ENCODE measurements at places on chromosomes 13 and 19.
A peak's percentile ranks its signal among the peaks of the same experiment; 100 is the strongest.

- DNase-seq = no peak
These were observed 15.6 kb downstream of the TUBGCP3 start for GRCh38 chr13:112572366-112572765.

GRCh38 chr19:44903602-44904425 is 1.8 kb upstream of the APOE start:
- DNase-seq = peak; percentile 45

GRCh38 chr19:33947265-33947964 is 150.7 kb downstream of the KCTD15 start:
- no peak for DNase-seq

- no peak for DNase-seq
These were observed 53.6 kb downstream of the ZAR1L start for GRCh38 chr13:32261567-32261966.

- no peak for DNase-seq
These were observed 18.5 kb downstream of the CYP2A6 start for GRCh38 chr19:40831502-40832430.

DNA sequence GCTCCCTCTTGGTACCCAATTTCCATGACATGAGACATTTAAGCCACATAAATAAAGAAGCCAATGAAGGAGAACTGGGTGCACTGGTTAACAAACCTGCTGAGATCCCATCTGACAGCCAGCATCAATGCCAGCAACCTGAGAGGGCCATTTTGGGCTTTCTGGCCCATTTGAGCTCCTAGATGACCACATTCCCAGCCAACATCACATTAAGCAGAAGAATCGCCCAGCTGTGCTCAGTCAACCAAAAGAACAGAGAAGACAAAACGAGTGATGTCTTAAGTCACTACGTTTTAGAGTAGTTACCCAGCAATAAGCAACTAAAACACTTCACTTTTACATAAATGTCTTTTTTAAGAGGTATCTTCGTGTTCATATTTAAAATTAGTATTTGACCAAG is 21.9 kb downstream of the LCP1 start:
- DNase-seq = no peak

GRCh38 chr19:9839415-9839814 is 4.3 kb downstream of the PIN1 start:
- DNase-seq = no peak

- no peak for DNase-seq
These were observed 6.9 kb downstream of the ETFB start for GRCh38 chr19:51359294-51359693.

- no peak for DNase-seq
These were observed 53.5 kb downstream of the RFC3 start for GRCh38 chr13:33871207-33872004.

DNA sequence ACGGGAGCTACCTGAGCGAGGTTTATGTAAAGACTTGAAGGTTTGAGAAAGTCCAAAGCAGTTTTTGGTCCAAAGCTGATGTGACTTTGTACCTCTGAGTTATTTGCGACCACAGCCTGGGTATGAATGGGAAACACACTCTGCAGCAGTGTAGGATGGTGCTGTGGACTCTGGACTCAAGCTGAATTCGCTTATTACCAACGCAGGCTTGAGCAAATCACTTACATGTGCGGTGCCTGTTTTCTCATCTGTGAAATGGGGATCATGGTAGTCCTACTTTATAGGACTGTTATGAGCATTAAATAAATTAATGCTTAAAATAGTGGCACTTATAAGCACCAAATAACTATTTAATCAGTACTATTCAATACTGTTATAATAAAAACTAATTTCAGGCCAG is 176.5 kb downstream of the PAN3 start:
- no peak for DNase-seq

- no peak for DNase-seq
These were observed 103.2 kb downstream of the LMO7 start for GRCh38 chr13:75739244-75739868.

GRCh38 chr13:24269821-24270220 is 39.6 kb upstream of the C1QTNF9 start:
- DNase-seq = no peak

DNA sequence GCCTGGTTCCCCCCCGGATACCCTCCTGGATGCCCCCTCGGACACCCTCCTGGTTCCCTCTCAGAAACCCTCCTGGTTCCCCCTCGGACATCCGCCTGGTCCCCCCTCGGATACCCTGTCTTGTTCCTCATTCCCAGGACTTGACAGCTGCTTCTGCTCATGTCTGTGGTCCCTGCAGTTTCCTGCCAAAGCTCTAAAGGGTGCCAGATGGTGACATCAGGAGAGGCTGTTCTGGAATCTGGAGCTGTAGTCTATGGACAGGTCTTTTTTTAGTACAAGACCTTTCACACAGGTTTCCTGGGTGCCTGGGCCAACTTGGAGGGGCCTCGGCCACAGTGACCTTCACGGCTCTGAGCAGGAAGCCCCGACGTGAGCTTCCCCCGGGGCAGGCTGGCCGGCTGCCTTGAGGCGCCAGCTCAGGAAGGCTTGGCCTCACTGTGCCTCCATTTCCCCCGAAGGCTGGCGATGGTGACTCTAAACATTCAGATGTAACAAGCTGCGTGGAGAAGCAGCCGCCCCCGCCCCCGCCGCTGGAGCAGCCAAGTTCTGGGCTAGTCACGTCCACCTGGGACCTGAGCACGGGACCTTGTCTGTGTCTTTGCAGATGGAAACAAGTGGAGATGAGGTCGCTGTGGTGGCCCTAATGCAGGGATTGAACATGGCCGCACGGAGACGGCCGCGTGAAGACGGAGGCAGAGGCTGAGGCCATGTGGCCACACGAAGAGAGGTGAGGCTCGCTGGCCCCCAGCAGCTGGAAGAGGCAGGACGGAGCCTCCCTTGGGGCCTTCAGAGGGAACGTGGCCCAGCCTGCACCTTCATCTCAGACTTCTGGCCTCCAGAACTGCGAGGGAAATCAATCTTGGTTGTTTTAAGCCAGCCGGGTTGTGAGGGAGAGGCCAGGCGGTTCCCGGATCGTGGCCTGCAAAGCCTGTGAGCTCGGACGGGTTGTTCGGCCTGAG is 12.7 kb downstream of the SGTA start:
- DNase-seq = no peak

DNA sequence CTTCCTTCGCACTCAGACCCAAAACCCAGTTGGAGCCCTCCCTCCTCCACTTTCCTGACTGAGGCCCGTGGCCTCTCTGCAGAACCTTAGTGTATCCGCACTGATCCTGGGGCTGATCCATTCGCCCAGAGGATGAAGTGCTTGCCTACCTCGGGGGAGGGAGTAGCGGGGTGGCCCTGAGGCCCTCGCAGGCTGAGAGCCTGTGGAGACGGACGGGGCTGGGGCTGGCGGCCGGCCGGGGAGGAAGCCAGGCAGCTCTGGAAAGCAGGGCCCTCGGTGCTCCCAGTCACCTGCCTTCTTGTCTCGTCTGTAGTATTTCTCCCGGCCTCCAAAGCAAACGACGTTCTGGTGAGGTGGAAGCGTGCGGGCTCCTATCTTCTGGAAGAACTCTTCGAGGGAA is 1.3 kb downstream of the PROZ start:
- no peak for DNase-seq

DNA sequence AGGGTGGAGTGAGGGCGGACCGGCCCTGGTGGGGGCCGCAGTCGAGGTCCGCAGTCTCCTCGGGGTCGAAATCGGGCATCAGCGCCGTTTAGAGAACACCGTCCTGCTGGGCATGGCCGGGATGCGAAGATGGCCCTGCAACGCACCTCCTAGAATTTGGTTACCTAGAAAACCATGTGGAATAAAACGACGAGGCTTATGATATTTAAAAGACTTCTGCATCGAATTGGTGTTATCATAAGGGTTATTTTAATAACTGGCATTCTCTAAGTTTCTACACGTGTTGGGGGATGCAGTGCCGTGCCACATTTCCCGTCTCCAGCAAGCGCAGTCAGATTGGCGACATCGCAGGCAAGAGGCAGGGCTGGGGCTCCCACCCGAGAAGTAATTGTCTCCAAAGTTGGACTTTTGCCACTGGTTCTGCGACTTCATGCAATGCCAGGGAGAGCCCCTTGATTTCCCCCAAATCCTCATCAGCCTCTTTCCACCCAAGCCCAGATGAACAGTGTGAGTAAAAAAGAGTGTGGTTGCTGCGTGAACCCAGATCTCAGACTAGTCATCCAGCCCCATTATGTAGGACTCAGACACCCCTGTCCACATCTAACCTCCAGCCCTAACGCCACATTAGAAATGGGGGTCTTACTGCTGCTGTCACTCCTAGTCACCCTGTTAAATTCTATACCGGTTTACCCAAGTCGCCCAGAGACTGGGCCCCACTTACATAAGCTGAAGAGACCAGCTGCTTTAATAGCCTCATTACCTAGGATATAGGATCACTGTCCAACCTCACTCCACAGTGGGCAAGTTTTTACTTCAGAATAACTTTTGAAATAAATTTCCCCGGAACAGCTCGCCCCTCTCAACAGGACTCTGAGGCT is 571 bp upstream of the DHRS12 start:
- DNase-seq = no peak

- no peak for DNase-seq
These were observed 14.9 kb upstream of the FRY start for GRCh38 chr13:32016631-32017030.

GRCh38 chr13:35720290-35720689 is 243.8 kb upstream of the MAB21L1 start:
- no peak for DNase-seq

GRCh38 chr13:33686772-33687480 is 131.0 kb upstream of the RFC3 start:
- no peak for DNase-seq

DNA sequence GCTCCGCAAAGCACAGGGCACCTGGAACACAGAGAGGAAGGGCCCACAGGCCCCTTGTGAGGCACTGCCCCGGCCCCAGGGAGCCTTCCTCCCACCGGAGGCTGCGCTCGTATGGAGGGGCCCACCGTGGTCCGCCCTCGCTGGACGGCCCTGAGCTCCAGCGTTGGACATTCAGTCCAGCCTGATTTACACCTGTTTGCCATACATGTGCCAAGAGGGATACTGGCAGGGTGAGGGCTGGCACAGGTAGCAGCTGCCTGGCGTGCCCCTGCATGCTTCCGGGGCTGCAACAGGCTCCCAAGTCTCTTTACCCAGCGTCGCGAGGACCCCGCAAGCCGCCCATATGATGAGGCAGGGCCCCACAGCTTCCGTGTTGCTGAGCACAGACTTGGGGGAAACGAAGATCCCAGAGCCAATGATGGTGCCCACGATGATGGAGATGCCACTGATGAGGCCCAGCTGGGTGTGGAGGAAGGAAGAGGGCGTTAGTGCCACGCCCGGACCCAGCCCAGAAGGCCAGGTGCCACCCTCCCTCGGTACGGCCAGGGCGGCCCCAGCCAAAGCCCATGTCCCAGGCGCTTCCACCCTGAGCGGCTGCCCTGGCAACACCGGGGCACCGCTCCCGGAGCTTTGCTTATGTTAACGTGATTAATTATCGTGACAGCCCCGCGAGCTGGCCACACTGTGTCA is 5.1 kb downstream of the SLC7A9 start:
- no peak for DNase-seq

GRCh38 chr19:3783660-3784584 is 2.3 kb downstream of the MATK start:
- no peak for DNase-seq

DNA sequence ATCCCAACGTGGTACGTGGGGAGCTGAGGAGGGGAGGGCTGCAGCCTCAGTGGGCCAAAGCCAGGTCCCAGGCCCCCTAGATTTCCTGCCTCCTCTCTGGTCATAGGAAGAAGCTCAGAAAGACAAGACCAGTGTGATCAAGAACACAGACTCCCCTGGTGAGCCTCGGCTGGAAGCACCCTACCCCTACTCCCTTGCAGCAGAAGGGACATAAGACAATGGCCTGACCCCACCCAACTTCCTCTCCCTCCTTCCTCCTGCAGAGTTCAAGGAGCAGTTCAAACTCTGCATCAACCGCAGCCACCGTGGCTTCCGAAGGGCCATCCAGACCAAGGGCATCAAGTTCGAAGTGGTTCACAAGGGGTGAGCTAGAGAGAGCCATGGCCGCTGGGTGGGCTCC is 11.5 kb downstream of the PODNL1 start:
- DNase-seq = no peak

GRCh38 chr13:98824376-98825160 is 72.1 kb upstream of the SLC15A1 start:
- no peak for DNase-seq

Data from stimulated activated CD4-positive, alpha-beta T cell treated with anti-CD3 and anti-CD28 coated beads, Interleukin-1b, Interleukin-23, amount 100 ng/mL, for 1 hour (primary cell).